ENCODE measurements at places on chromosomes 5 and 9. TPM values are rescaled to one million over a fixed set of nuclear protein-coding genes. Genes with fewer than 3 reads are reported as not detected.

DNA sequence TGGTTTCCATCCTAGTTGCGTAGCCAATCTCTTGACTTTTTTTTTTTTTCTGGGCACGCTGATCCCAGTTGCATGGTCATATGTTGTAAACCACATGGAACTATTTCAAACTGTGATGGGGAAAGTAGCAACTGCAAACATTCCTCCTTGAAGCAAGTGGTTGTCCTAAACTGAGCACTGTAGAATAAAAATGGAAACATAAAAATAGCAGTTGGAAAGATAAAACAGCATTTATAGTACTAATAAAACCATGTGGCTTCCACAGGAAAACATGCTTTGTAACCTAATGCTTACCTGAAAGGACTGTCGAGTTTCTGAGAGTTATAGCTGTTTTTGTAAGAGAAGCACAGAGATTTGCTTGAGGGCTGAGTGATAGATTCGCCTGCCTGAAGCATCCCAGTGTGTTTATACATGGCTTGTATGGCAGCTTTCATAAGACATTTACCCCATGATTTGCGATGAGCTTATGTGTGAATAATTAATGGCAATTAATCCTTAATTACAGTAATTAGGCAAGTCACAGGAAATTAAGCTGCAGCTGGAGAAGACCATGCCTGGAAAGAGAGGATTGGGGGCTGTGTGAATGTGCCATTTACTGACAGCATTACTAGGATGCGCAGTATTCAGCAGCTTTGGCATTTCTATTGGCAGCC, 136.5 kb downstream of the PBX3 start:
- DNase-seq, result no peak
- no peaks in the 10 kb centered on the region for H3K36me3 ChIP-seq
- H3K27ac ChIP-seq, result no peak overlapping the region
- no peaks in the 10 kb centered on the region for H3K27me3 ChIP-seq

- no peaks in the 10 kb centered on the region for H3K36me3 ChIP-seq
- DNase-seq, result no peak
- H3K27ac ChIP-seq, result no peak overlapping the region
Measured at GRCh38 chr9:87674565-87675299, 51.2 kb upstream of the CTSL start.

DNA sequence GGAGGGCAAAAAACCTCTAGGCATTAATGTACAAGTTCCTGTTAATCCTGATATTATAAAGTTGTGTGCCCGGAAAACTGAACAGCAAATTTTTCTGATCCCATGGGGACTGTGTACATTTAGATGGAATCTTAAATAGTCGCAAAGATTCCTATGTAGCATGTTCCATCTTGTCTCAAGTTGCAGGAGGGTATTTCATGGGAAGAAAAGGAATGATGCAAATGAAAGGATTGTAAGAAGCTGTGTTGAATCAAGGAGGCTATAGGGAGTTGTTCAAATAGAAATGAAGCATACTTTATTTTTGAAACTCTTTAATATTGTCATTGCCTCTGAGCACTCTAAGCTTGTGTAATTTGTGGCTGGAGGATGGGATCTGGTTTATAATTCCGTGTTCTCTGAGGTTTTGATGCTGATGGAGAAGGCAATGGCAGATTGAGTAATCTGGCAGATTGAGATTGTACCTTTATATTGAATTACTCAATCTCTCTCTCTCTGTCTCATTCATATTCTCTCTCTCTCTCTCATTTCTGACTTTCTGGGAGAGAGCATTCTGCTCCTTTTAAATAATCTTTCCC, 288.5 kb downstream of the OSTF1 start:
- H3K4me1 ChIP-seq, result no peaks in the 10 kb centered on the region
- DNase-seq, result no peak
- no peaks in the 10 kb centered on the region for H3K27me3 ChIP-seq

- H3K27ac ChIP-seq, result no peak overlapping the region
- no peaks in the 10 kb centered on the region for H3K27me3 ChIP-seq
- H3K36me3 ChIP-seq, result no peaks in the 10 kb centered on the region
- DNase-seq, result no peak
- no peak overlapping the region for H3K4me3 ChIP-seq
Measured at GRCh38 chr5:158744680-158745079, 355.0 kb downstream of the EBF1 start.

DNA sequence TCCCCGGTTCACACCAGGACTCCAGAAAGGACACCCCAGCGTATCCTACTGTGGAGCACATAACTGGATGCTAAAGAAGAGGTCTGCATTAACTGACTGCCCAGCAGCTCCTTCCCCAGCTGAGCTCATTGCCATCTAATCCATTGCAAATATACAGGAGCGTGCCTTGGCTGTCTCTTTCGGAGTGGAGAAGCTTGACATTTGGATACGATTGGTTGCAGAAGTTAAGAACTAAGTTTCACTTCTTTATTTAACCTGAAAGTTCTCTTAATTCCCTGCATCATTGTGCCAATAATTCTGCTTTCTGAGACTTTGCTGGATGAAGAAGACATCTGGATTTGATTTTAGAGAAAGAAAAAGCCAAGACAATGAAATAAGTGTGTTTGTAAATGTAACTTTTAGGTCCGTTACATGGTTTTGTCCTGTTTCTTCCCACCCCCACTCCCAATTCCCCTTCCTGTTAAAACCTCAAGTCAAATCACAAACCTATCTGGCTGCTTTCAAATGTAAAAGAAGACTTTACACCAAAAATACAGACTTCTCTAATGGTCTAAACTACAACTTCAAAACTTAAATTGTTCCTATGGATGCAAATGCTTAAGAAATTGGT, 33.9 kb downstream of the TAS2R1 start:
- no peak overlapping the region for H3K4me3 ChIP-seq
- H3K4me1 ChIP-seq, result no peaks in the 10 kb centered on the region
- no peak overlapping the region for H3K27ac ChIP-seq
- no peak for DNase-seq
- H3K27me3 ChIP-seq, result no peaks in the 10 kb centered on the region
- H3K36me3 ChIP-seq, result no peaks in the 10 kb centered on the region

DNA sequence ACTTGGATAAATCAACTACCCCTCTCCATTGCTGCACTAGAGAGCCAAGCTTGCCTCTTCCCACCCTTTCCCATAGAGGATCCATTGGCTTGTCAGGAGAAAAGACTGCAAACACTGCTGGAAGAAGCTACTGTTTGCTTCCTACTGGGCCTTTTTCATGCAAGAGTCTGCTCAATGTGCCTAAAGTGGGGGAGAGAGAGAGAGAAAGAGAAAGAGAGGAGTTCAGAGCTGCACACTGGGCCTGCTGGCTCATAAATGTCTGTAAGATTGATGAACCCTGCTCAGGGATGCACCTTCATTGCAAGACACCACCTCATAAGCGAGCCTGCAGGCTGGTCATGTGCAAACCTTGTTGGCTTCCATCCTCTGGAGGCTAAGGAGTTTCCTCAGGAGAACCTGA, 269.4 kb downstream of the ZNF608 start:
- H3K27me3 ChIP-seq, result no peaks in the 10 kb centered on the region
- H3K4me1 ChIP-seq, result no peaks in the 10 kb centered on the region
- H3K36me3 ChIP-seq, result no peaks in the 10 kb centered on the region
- DNase-seq, result no peak
- H3K27ac ChIP-seq, result no peak overlapping the region
- no peak overlapping the region for H3K4me3 ChIP-seq

DNA sequence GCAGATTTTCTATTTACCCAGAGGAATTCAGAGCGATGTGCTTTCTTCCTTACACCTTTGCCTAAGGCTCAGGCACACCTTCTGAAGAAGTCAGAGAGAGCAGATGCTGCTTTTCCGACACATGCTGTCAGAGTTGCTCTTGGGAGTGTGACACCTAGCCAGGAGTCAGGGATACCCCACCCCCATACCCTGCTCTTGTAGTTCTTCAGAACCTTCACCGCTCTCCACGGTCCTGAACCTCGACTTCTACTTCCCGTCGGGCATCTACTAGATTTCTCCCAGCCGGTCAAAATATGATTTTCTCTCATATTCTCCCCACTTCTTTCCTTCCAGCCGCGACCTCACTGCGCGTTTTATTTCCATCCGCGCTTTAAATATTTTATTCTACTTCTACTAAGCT, 1.7 kb downstream of the GRIN3A start:
- DNase-seq, result no peak
- no peaks in the 10 kb centered on the region for H3K36me3 ChIP-seq
- H3K27me3 ChIP-seq, result no peaks in the 10 kb centered on the region
- no peak overlapping the region for H3K4me3 ChIP-seq
- peaks cover 13% of the 10 kb centered on the region for H3K4me1 ChIP-seq

DNA sequence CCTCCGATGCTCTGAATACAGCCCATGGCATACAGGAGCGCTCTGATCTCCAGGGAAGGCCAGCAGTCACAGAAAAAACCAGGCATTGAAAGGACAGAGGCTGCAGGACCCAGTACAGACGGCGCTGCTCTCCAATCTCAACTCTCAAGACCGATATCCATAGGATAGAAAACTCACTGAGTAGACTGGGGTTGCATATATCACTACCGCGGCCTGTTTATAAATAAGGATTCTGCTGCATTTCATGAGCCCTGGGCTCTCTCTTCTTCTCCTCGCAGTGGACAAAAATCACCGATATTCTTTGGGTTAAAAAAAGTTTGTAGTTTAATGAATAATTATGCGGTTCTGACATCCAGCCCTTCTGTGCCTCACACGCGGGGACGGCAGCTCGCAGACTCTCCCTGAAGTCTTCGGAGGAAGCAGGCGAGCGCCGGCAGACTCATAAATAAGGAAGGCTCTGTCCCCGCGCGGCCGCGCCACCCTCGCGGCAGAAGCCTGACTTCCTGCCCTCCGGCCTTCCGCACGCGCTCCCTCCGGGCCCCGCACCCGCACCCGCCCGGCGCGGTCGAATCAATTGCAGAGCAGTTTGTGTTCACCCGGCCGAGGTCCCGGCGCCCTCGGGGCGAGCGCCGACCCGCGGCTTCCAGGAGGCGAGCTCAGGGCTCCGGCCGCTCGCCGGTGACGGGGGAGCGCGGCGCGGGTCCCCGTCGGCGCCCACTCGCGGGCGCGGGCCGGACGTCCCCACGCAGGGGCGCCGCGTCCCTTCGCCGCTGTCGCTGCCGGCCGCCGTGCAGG, at the start of gene FAM78A:
FAM78A (minus strand) TSS at position 417 of the 795 bp plus-strand sequence; CDS start at position 86, 331 bp downstream.
- peak within 1 kb of the TSS; percentile 45 for H3K4me3 ChIP-seq
- no peaks in the 10 kb centered on the region for H3K27me3 ChIP-seq
- peaks cover 28% of the 10 kb centered on the region for H3K4me1 ChIP-seq
- no peak for DNase-seq
- H3K27ac ChIP-seq, result peak within 1 kb of the TSS; percentile 82
- no peaks in the 10 kb centered on the region for H3K36me3 ChIP-seq

DNA sequence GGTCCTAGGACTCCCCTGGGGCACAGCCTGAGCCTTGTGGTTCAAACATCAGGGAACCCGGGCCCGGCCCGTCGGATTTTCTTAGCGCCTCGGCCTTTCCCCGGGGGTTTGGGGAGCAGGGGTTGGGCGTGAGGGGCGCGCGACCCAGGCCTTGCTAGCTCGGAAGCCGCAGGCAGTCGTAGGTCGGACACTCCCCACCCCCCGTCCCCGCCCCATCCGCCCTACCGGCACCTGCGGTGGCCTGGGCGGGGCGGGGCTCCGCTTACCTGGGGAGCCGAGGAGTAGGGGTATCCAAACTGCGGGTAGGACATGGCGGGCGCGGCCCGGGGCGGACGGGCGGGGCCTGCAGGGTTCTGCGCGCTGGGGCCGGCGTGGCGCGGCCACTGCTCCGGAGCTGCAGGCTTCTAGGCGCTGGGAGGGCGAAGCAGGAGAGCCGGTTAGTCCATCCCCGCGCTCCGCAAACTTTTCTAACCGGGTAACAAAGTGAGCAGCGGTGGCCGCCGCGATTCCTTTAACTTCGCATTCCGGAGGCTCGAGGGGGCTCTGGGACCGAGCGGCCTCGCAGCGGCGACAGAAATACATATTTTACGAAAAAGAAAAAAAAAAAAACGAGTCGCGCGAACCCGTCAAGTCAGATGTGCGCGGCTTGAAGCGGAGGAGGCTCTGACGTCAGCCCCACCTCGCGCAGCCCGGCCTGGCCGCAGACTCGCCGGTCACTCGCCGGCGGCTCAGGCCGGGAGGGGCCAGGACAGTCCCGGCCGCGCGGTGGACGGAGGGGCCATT, at the start of gene IRX4:
IRX4 (minus strand) TSS at position 589 of the 783 bp plus-strand sequence; CDS start at position 311, 278 bp downstream.
- no peak within 1 kb of the TSS for H3K27ac ChIP-seq
- no peaks in the 10 kb centered on the region for H3K4me1 ChIP-seq
- no peaks in the 10 kb centered on the region for H3K36me3 ChIP-seq
- no peaks in the 10 kb centered on the region for H3K27me3 ChIP-seq
- no peak for DNase-seq

DNA sequence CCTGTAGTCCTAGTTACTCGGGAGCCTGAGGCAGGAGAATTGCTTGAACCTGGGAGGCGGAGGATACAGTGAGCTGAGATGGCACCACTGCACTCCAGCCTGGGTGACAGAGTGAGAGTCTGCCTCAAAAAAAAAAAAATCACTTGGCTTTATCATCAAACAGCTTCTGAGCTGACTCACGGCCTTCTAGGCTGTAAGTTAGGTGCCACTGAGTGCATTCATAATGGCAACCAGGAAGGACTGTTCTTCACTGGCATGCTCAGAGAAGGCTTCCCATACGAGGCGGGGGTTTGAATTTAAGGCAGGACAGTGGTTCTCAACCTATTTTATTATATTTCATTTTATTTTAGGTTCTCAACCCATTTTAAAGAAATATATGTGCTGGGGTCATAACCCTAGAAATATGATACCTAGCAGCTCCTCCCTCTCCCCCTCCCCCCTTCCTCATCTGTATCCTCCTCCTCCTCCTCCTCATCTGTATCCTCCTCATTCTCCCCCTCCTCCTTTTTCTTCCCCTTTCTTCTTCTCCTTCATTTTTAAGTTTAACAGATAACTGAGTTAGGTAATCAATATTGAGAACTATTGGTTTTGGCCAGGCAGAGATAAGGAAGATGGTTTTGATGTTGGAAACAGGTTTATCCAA, 19.0 kb upstream of the LHFPL2 start:
- no peaks in the 10 kb centered on the region for H3K36me3 ChIP-seq
- no peaks in the 10 kb centered on the region for H3K4me1 ChIP-seq
- DNase-seq, result no peak
- H3K27ac ChIP-seq, result no peak overlapping the region
- no peak overlapping the region for H3K4me3 ChIP-seq

- no peaks in the 10 kb centered on the region for H3K4me1 ChIP-seq
- H3K36me3 ChIP-seq, result no peaks in the 10 kb centered on the region
- no peak for DNase-seq
- H3K4me3 ChIP-seq, result no peak overlapping the region
- H3K27me3 ChIP-seq, result no peaks in the 10 kb centered on the region
Measured at GRCh38 chr9:68913054-68913453, 100.9 kb downstream of the PRKACG start.

GRCh38 chr5:59099270-59099994, 516.6 kb downstream of the RAB3C start:
- no peak overlapping the region for H3K27ac ChIP-seq
- H3K36me3 ChIP-seq, result no peaks in the 10 kb centered on the region
- no peak overlapping the region for H3K4me3 ChIP-seq
- H3K27me3 ChIP-seq, result no peaks in the 10 kb centered on the region
- no peak for DNase-seq

GRCh38 chr5:56545016-56545415, 270.3 kb upstream of the MAP3K1 start:
- H3K4me3 ChIP-seq, result no peak overlapping the region
- no peaks in the 10 kb centered on the region for H3K36me3 ChIP-seq
- no peak overlapping the region for H3K27ac ChIP-seq

The HTR4 gene
- not detected for total RNA-seq

The TNFSF8 gene
- total RNA-seq, result 0.84 TPM

The PTPRD gene
- 5.0 TPM for total RNA-seq

The AHRR gene
- total RNA-seq, result not detected

The CAPSL gene
- total RNA-seq, result not detected

The BOD1 gene
- 40.2 TPM for total RNA-seq

The RASGEF1C gene
- 12.0 TPM for total RNA-seq

Data from tibial nerve (tissue), 4 donors.